ENCODE measurements at places on chromosomes 3 and 15.

DNA sequence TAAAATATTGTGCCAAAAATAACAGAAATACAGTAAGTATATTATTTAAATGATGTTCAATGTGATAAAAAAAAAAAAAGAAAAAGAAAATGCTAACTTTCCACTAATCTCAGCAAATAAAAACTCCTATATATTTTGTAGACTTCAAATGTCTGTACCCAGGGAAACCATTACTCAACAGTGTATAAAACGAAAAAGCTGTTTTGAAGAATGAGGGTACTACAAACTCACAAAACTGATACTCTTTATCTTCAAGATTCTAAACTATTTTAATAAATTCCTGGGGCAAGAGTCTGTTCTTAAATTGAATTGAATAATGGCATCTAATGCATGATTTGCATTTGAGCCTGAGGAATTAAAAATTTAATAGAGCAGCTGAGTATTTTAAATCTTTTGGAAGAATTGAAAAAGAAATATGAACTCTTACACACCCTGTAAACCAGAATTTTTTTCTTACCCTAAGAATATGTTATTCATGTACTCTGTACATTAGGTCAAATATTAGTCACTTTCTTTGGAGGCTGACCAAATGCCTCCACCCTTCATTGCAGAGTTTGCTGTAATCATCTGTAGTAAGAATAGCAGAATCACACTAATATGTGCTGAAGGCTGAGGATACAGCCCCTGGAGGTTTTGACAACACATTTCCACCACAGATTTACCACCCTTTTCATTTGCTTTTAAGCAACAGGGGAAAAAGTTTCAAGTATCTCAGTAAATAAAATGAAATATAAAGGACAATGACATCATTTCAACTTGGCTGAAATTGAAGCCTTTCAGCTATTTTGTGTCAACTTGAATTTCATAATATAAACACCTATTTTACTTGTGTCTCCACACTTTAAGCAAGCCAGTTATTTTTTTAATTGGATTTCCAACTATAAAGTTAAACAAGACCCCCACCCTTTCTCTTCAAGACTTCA, 79.7 kb downstream of the FBN1 start:
- DNase-seq = peak; percentile 92

DNA sequence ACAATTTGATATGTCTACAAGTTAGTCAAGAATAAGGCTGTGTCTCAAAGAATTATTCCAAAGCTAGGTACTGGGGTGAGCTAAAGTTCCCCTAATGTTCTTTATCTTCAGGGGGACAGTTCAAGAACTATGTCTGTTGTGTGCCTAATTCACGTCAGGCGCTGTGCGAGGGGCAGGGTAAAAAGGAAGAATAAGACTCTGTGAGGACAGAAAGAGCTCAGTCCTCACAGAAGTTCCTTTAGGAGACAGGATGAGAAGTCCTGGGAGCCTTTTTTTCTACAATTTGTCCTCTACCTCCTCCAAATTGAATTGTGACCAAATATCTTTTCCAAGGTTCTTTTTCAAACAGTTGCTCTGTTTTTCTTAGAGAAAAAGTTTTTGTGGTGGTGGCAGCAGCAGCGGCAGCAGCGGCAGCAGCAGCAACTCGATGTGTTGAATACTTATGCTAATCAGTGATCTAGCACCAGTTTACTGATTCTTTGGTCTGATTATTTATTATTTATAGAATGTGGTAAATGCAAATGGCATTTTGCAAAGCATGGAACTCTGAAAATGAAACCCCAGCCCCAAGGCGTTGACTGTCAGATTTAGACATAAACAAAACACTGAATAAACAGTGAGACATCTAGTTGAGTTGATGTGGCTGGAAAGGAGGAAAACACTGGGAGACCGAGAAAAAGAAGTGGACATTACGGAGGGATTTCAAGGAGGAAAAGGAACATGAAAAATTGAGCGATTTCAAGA, 88.6 kb downstream of the GTPBP8 start:
- DNase-seq = no peak

- no peak for DNase-seq
These were observed 19.5 kb downstream of the LRIG1 start for GRCh38 chr3:66481071-66482017.

DNA sequence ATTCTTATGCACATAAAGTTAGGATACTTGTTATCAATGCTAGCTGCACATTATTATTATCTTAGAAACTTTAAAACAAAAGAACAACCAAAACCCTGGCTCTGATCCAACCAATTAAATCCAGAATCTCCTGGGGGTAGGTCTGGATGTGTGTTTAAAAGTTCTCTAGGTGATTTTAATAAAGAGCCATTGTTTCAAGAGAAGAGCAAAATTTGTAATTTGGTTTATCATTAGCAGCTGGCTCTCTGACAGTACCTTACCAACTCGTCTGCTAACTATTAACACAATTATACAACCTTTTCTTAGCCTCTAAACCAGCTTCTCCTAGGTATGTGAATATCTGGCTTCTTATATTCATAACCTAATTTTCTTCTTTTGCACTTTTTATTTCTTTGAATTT, 68.9 kb downstream of the IFT80 start:
- DNase-seq = no peak

- no peak for DNase-seq
These were observed 260.4 kb upstream of the KCNMB2 start for GRCh38 chr3:178275793-178276192.

DNA sequence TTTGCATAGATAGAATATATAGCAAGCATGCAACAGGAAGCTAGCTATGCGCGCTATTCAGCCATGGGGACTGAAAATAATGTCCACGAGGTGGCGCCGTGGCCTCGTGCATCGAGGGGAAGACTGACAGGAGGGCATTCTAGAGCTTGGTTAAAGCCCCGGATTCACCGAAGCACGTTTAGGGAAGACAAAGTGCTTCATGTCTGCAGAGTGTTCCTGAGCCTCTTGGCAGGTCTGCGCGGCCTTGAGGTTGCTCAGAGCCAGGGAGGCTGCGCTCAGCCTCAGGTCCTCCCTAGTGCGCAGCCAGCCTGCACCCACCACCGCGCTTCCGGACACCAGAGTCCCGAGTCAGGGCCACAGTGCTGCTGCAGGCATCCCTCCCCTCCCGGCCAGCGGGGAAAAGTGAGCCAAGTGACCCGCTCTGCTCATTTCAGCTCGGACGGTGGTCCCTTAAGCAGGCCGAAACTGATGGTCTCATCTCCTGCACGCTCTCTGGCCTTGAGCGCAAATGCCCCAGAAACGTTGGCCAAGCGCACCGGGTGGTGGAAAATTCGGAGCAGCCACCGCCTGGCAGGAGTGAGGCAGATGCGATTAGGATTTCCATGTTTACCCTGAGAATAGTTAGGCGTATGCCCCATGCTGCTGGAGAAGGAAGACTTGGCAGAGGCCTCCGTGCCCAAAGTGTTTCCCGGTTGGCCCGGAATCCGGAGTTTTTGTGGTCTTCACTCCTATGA, 24.8 kb downstream of the GABRA5 start:
- DNase-seq = peak; percentile 26

GRCh38 chr15:60324706-60325438, 72.9 kb downstream of the ANXA2 start:
- no peak for DNase-seq

DNA sequence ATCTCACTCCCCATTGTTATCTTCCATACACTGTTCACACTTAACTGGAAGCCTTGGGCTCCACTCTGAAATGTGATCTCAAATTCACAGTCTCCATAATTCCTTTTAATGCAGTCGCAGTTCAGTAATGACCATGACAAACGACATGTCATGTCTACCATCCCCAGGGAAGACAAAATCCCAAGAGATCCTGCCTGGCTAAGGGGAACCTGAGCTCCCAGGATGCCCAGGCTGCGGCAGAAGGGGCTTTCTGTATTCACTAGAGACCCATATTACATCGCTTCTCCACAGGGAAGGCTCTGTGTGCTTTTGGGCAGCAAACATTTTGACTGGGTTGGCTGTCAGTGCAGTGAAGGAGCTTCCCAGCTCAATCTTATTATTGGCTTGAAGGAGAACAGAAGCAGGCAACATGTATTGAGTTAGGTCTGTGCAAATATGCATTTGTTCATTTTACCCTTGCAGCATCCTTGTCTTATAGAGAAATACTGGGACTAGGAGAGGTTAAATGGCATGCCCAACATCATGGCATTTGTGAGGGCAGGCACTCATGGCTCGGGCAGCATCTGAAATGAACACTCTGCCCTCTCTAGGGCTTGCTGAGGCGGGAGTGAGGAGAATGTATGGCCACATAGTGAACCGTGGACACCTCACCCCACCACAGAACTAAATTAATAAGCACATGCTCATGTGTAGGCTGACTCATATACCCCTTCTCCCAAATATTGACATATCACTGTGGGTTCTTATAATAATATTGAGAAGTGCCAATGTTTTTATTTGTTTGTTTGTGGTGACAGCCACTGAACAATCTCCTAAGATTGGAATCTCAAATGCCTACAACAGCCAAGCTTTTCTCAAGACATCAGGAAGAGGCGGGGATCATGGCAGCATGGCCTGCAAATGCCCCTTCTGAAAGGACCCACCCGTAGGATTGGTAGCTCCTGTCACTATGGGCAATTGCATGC, 141.6 kb upstream of the FOXB1 start:
- DNase-seq = no peak

- DNase-seq = no peak
These were observed 315.2 kb downstream of the CLSTN2 start for GRCh38 chr3:140250010-140250855.

GRCh38 chr3:15646851-15647511, 45.4 kb downstream of the BTD start:
- DNase-seq = peak; percentile 100

DNA sequence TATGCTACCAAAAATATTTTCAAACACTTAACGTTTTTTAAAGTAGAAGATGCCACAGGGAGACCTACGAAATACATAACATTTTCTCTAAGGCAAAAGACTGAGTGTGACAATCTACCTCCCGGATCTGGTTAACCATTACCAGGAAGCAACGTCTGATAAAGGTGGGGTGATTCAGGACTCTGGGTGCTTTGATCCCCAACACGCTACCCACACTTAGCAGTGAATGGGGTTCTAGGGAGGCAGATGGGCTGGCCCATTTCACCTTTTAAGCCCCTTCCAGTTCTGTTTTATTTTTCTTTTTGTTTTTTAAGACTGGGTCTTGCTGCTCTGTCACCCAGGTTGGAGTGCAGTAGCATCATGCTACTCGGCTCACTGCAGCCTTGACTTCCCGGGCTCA, 39.5 kb downstream of the EIF4E3 start:
- no peak for DNase-seq

DNA sequence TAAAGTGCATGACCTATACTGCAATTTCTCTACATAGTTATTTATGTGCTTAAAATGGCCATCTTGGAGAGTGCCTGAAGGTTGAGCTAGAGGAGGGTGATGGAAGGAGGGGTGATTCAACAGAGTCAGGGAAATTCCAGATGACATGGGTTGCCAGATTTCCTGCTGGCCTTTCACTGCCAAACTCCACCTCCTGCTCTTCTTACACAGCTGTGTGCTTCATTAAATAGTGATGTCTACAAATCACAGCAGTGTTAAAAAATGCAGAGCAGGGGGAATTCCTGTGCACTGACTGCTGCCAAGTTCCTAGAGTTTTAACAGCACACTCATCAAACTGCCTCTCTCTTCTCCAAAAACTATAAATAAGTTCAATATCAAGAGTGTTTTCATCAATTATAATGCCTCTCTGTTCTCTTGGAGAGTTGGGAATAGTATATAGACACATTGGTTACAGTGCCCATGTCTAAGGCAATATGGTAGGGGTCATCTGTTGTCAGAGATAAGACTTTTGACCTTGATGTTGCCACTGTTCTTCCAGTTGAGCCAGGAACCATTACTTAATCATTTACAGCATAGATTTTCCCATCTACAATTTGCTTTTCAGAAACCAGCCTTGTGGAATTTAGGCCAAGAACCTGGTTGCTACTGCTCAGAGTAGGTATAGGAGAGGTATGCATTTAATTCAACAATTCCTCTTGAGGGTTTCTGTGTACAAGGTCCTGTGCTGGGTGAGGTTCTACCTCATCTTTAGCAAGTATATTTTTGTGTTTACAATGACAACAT, 79.6 kb downstream of the TP63 start:
- DNase-seq = peak; percentile 99

DNA sequence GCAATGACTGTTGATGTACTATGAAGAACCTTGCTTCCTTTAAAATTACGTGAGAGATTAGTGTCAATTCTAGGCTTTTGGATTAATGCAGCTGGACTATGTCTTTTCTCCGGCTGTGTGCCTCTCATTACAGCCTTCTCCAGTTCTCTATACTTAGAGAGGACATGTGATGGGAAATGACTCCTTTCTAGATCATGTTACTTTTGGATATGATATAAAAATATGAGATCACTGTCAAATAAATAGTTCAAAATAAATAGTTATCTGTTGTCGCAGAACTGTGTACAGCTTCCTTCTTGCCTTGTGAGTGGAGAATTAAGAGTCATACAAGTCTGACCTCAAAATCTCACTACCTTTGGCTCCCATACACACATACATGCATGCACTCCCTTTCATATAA, 592.4 kb downstream of the DIPK2A start:
- no peak for DNase-seq

GRCh38 chr15:96428742-96429141, 98.2 kb downstream of the NR2F2 start:
- DNase-seq = peak; percentile 99

GRCh38 chr15:78921517-78921916, 23.3 kb downstream of the CTSH start:
- DNase-seq = no peak

DNA sequence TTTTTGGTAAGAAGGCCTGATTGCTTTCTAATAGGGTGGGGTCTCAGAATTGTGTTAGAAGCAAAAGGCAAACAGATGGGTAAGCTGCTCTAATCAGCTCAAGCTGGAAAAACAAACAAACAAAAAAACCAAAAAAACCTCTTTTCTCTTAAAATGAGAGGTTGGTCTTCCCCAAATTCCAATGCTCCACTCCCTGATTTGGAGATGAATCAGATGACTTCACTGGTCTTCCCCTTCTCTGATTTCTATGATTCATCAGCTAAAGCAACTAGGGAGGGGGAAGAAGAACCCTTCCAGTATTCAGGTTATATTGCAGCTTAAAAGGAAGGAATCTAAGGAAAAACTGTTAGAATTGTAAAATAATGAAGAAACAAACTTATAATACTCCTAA, 9.6 kb upstream of the ANXA2 start:
- peak; percentile 90 for DNase-seq

- DNase-seq = no peak
These were observed 347.4 kb downstream of the PDCD6IP start for GRCh38 chr3:34145796-34146195.
